NCI-H226 (cell line): ENCODE measurements at places on chromosomes 3 and 15.
A peak's percentile ranks its signal among the peaks of the same experiment; 100 is the strongest.

GRCh38 chr15:90365414-90366055, 13.5 kb downstream of the ZNF774 start:
- no peak for DNase-seq

GRCh38 chr3:45381168-45381852, 7.1 kb upstream of the LARS2 start:
- no peak for DNase-seq

GRCh38 chr3:18080198-18080689, 337.8 kb upstream of the TBC1D5 start:
- DNase-seq = peak; percentile 68

DNA sequence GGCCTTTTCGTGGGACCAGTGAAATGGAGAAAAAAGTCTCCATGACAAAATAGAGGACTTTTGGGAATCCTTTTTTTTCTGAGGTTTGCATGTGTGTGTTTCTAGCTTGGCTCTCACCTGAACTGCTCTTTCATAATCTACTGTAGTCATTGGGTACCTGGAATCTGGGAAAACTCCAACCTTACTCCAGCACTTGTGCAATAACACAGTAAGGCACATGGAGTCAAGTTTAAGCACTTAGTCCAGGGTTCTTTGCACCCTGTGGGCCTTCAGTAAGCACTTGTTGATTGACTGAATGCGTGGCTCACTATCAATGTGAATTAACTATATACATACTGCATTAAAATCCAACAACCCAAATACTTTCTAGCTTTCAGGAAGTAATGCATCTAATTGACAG, 299.5 kb downstream of the ZBTB20 start:
- DNase-seq = no peak

DNA sequence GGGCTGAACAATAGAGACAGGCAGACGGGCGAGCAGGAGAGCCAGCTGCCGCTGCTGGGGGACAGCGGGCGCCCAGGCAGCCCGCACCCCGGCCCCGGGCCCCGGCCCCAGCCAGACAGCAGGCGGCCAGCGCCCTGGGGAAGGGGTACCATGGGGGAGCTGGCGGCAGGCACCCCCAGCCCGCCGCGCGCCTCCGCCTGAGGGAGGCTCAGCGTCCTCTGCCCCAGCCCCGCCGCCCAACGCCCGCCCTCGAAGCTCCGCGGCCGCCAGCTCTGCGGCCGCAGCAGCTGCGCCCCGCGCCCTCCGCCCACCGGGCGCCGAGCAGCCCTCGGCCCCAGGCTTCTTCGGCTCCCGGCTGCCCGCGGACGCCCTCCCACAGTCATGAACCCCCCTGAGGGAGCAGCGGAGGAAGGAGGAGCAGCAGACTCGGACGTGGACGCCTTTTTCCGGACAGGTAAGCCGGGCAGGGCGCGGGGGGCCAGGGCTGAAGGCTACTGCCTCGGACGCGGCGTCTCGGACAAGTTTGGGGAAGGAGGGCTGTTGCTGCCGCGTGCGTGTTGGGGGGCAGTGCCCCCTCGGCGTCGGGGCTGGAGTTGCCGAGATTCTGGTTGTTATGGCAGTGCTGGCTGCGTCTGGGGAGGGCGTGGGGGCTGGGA, 41.6 kb upstream of the ROPN1 start:
- DNase-seq = no peak

GRCh38 chr15:43433661-43434303, 59.2 kb downstream of the TP53BP1 start:
- no peak for DNase-seq

DNA sequence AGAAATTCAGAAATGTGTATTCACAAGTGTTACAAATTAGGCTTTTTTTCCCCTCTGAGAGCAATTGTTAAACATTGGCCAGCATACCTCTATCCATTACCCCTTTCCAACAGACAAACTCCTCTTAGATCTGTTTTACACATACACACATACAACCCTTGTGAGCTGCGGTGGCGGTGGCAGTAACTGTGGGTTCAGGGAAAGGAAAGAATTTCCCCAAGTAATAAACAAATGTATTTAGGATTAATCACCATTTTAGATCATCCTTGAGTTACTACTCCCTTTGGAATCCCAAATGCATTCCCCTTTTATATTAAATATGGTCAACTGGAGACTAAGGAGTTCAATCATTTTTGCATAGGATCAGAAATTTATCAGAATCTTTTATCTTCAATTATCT, 667.0 kb downstream of the FHIT start:
- DNase-seq = no peak

DNA sequence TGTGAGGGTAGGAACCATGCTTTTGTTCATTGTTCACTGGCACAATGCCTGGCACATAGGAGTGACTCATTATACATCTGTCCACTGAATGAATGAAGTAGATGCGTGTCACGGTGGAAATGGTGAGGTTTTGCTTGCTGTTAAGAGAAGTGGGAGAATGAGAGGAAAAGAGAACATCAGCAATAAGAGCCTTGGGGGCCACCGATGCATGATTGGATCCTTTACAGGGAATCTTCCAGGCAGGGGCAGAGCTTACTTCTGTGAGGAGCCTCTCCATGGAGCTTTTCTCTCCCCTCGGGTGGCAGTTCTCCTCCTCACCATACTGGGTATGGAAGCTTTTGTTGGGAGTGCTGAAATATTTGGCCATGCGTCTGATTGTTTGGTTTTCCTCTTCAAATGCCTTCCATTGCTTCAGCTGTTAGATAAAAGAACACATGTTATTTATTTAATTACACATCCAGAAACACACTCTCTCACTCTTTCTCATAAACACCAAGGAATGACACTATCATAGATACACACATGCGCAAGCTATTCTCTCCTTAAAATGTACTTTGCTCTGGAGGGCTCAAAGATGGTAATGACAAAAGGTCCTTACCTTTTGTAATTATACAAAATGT, 78.9 kb upstream of the GSK3B start:
- no peak for DNase-seq

DNA sequence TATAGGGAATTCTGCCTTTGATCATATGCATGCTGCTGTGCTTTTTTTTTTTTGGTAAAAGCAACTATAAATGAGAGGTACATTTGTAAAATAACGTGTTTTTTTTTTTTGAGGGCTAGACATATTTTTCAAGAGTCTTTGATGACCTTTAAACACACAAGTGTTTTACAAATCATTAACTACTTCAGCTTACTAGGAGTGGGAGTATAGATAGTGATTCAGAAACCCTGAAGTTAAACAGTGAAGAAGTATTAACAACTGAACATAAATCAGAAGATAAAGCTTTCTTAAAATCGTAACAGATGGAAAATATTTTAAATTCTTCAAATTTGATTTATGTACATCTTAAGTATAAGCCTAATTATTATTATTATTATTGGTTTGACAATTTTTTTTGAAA, 2.9 kb upstream of the GMNC start:
- DNase-seq = no peak

DNA sequence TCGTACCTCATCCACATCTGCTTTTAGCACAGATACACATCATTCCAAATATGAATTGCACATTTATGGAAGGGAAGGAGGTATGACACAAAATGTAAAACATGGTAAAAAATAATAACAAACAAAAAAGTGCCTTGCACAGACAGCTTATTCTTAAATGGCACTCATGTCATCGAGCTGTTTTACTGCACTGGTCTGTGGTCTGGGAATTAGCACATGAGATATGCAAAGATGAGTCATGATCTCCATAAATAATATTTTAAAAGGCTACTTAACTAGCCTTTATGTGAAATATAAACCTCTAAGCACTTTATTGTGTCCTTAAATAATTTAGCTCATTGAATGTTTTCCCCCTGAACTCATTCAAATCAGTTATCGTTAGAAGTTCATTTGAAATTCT, 142.2 kb upstream of the ZNF385D start:
- no peak for DNase-seq

DNA sequence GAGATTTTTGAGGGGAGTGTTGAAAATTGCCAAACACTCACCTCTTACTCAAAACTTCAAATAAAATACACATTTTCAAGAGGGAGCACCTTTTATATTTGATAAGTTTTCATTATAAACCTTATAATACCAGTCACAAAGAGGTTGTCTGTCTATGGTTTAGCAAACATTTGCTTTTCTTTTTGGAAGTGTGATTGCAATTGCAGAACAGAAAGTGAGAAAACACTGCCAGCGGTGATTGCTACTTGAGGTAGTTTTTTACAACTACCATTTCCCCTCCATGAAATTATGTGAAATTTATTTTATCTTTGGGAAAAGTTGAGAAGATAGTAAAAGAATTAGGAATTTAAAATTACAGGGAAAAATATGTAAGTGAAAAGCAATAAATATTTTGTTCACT, 20.1 kb downstream of the DIPK2A start:
- no peak for DNase-seq

DNA sequence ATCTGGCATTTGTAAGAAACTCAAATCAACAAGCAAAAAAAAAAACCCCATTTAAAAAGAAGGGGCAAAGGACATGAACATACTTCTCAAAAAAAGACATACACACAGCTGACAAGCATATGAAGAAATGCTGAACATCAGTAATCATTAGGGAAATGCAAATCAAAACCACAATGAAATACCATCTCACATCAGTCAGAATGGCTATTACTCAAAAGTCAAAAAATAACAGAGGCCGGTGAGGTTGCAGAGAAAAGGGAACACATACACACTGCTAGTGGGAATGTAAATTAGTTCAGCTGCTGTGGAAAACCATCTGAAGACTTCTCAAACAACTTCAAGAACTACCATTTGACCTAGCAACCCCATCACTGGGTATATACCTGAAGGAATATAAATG, 199.4 kb upstream of the THBS1 start:
- no peak for DNase-seq

DNA sequence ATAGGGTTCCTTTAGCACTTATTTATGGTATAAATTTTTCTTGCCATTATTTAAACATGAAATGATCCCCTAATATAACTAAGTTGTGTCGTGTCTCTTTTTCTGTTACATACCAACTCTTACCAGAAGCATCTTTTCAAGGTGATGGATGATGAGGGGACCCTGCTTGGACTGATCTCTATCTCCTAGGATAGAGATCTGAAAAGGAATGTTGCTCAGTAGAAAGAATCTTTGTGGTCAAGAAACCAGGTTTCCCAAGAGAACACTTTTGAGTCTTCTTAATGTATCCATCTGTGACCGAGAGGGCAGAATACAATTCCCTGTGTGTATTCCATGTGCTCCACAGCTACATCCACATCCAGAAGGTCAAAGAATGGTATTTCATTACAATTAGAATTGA, 409.7 kb downstream of the MAGI1 start:
- no peak for DNase-seq

GRCh38 chr3:144259267-144259666, 287.6 kb downstream of the DIPK2A start:
- no peak for DNase-seq

DNA sequence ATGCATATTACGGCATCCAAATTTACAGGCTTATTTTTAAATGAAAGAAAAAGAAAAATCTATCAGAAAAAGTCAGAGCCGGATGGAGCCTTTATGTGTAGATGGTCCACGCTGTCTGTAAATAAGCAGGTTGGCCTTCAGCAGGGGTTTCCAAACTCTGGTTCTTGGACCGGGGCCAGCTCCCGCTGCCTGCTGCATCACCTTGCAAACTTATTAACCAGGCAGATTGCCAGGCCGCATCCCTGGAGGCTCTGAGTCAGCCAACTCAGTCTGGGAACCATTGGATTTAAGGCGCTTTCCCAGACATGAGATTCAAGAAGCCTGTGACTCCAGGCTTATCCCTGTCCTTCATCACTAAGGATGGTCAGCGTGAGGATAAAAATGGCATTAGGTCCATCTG, 212.4 kb downstream of the OPA1 start:
- DNase-seq = peak; percentile 96

DNA sequence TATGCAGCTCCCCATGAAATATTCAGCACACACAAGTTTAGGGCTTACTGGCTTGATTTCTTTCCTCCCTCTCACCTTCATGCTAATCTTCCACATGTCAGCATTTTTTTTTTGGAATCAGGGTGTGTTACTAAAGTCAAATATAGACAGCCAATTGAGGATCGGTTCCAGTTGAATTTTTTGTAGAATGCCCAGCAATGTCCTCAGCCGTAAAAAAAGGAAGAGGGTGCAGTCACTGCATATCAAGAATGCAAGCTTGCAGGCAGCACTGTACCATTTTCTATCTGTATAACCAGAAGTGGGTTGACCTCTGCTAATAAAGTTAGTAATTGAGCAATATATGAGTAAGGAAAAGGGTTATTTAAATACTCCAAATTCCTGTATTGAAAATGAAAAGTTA, 51.4 kb upstream of the CHMP2B start:
- DNase-seq = no peak

GRCh38 chr15:68679161-68679560, 100.4 kb downstream of the CORO2B start:
- no peak for DNase-seq

DNA sequence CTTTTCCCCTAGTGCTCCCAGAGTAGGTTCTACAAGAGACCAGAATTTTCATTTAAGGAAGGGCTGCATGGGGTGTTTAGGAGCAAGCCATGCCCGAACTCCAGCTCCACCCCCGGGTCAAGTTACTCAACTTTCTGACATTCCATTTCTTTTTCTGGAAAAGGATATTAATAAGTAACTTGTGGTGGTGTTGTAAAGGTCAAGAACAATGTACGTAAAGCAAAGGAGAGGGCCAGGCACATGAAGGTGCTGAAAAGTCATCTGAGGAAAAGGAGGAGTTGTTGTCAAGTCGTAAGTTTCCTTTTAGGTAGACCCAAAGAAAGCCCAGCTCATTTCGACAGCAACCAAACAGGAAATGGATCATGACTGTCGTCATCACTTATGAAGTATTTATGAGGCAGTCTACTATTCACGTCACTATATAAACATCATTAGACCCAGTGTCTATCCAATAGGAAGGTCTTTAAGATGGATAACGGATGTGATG, 319.6 kb upstream of the IL12A start:
- DNase-seq = peak; percentile 27

DNA sequence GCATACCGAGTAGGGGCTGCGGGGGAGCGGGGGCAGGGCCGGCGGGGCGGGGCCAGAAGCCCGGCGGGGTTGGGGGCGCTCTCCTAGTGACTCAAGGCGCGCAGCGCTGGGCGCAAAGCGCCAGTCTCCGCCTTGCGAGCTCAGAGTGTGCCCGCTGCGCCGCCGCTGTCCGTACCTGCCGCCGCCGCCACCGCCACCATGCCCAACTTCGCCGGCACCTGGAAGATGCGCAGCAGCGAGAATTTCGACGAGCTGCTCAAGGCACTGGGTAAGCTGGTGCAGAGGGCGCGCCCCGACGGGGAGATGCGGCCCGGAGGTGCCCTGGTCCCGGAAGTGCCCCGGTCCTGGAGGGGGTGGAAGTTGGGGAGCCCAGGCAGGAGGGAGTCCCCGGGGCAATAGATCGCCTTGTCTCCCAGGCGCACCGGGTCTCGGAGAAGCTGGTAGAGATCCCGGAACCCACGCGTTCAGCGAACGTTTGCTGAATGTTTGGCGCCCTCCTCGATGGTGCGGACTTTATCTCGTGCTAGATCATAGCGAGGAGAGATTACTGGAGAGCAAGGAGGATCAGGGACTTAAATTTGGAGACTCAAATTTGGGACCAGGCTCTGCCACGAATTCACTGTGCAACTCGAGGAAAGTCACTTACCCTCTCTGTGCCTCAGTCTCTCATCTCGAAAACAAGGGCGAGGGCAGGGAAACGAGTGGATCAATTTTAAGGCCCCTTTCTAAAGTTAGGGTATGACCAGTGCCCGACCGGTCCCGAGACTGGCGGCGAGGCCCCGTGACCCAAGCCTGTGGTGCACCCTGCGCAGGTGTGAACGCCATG, at the start of gene CRABP1:
CRABP1 (plus strand) TSS at position 123 of the 826 bp plus-strand sequence; CDS start at position 199, 76 bp downstream.
- no peak for DNase-seq
